ENCODE measurements at places on chromosomes 16 and 17.

DNA sequence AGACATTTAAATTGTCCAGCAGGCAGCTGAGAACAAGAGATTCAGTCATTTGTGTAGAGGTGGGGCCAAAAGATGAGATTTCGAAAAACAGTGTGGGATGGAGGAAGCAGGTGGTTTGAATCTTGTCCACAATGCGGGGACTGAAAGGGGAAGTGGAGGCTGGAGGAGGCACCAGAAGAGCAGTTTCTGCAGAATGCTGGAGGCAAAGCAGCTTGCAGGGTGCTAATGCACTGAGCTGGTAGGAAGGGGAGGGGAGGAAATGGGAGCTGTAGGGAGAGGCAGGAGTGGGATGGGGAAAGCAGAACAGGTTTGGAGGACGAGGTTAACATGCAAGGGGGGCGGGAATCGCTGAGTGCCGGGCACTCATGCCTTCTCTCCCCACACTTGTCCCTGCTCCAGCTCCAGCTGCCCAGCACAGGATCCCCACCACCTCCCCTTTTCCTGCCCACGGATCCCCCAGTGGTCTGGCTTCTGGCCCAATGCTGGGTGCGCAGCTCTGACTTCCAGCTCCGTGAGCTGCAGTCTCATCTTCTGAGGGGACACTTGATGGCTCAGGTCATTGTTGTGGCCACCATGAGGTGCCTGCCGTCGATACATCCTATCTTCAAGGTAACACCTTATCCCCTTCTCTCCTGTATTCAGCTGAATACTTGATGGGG, 9.4 kb downstream of the C17orf100 start:
- DNase-seq, result no peak

- no peak for DNase-seq
Observed at GRCh38 chr17:74016461-74016860, 187.0 kb upstream of the RPL38 start.

- no peak for DNase-seq
Observed at GRCh38 chr17:9676820-9677310, 31.5 kb downstream of the USP43 start.

- DNase-seq, result no peak
Observed at GRCh38 chr17:79093270-79093669, 18.6 kb downstream of the ENGASE start.

- DNase-seq, result no peak
Observed at GRCh38 chr17:2921443-2921842, 125.2 kb downstream of the RAP1GAP2 start.

GRCh38 chr16:74052016-74052415, 244.6 kb upstream of the PSMD7 start:
- no peak for DNase-seq

GRCh38 chr17:50062293-50063243, 6.7 kb downstream of the ITGA3 start:
- no peak for DNase-seq

DNA sequence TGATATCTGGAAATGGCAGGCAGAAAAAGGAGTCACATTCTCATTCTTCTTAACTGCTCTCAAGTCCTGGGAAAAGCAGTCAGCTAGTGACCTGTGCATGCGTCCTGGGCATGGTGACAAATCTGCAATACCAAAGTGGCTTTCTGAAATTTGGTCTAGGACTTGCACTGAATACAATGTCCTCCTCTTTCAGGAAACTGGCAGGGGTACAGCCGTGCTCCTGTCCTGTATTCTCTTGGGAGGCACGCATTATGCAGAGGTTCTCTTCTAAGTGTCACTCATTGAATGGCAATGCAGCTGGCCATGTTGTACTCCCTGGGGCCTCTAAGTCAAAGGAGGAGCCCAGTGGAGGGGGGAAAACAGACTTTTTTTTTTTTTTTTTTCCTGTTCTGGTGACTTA, 10.6 kb downstream of the PHF12 start:
- DNase-seq, result peak; percentile 51

DNA sequence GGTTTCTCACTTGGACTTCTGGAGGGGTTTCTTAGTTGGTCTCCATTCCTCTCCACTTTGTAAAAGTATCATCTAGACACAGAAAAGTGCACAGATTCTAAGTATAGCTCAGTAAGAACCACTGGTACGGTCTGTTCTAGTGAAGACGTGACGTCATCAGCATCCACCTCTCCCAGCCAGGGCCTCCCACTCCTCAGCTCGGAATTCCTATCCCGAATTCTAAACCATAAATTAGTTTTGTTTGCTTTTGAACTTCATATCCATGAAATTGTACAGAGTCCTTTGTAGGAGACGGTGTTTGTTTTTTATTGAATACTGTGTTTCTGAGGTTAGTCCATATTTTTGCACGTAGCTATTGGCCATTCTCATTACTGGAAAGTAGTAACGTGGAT, 25.5 kb downstream of the FOXK2 start:
- DNase-seq, result peak; percentile 29

DNA sequence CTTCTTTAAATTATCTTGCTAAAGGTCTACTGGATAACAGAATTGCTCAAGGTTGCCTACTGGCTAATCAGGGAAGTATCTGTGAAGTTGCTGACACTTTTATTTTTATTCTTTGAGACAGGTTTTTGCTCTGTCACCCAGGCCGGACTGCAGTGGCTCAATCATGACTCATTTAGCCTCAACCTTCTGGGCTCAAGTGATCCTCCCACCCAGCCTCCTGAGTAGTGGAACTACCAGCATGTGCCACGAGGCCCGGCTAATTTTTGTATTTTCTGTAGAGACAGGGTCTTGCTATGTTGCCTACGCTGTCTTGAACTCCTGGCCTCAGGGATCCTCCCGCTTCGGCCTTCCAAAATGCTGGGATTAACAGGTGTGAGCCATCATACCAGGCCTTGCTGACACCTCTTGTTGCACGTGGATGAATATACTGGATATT, 43.1 kb downstream of the GLG1 start:
- no peak for DNase-seq

Measured in brain (organoid and tissue), 16 donors.